ENCODE measurements at places on chromosomes 7 and 10. TPM values are rescaled to one million over a fixed set of nuclear protein-coding genes. Genes with fewer than 3 reads are reported as not detected.
A peak's percentile ranks its signal among the peaks of the same experiment; 100 is the strongest.

DNA sequence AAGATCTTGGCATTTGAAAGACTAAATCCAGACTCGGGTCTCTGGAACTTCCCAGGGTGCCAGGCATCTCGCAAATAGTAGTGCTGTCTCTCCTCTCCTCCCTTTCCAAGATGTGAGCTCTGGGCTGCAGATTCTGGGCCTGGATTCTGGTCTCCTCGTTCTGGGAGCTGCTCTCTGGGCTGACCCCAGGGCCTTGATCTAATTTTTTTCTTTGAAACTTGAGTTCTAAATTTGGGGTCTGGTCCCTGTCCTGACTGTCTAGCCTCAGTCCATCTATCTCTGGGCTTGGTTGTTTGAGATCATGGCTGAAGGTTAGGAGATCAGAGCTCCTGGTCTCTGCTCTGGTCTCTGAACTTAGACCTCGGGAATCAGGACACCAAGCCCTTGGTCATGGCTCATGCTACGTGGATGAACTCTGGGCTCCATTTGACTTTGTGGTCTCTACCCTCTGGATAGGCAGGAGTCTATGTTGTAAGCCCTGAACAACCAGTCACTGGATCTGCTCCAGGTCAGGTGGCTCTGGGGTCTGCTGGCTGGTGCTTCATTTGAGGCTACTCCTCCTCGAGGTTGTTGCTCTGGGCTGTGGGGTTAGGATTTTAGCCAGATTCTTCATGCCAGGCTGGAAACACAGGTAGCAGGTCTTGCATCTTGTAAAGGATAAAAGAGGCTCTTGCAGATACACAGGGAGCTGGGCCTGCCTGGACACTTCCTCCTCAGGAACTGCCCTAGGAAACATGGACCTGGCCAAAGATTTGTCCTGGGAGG is 8.0 kb upstream of the MBL2 start:
- DNase-seq, result no peak

- no peak for DNase-seq
Measured at GRCh38 chr10:96609510-96609909, 22.7 kb upstream of the TM9SF3 start.

DNA sequence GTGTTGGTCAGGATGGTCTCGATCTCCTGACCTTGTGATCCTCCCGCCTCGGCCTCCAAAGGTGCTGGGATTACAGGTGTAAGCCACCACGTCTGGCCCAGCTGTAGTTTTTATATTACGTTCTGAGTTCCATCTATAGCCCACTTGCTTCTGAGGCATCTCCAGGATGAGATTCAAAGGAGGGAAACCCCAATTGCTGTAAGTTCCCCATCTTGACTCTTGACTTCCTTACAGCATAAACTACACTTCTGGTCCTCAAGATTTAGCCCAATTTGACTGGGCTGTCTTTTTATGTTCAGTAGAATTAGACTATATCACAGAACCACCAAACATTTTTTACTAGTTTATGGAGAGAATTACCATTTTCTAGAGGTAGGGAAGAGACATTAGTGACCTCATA is 44.3 kb downstream of the CCM2 start:
- no peak for DNase-seq

DNA sequence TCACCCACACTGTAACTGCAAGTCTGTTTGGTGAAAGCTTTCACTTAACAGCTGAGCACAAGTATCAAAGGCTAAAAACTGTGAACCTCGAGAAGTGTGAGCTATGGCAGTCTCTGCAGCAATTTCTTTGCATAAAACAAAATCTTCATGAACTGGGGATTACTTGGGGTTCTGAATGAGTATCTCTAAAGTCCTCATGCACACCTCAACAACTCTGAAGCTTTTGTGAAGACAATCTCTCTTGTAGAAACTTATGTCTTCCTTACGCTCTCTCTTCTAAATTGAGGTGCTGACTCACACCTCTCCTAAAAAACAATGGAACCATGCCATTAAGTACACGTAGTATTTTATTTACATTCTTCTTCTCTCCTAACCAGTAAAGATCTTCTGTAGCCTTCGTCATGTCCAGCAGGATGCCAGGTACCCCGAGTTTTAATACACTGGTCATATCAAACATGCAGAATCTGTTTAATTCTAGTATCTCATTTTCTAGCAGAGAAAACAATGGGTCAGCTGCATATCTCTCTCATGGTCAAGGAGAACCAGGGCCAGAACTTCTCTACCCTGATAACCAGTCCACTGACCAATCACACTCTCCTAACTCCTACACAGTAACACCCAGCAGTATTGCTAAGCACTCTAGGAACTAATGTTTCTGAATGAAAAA is 76.9 kb downstream of the UBE2H start:
- DNase-seq, result no peak

DNA sequence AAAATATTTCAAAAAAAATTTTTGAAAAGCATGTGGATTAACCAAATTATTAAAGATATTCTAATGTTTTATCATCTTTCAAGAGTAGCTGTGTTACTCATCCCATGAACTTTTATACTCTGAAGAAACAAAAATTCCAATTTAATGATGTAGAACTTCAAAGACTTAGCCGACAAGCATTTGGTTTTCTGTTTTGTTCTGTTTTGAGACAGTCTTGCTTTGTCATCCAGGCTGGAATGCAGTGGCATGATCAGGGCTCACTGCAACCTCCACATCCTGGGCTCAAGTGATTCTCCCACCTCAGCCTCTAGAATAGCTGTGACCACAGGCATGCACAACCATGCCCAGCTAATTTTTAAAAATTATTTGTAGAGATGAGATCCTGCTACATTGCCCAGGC is 17.8 kb upstream of the LCOR start:
- DNase-seq, result no peak

DNA sequence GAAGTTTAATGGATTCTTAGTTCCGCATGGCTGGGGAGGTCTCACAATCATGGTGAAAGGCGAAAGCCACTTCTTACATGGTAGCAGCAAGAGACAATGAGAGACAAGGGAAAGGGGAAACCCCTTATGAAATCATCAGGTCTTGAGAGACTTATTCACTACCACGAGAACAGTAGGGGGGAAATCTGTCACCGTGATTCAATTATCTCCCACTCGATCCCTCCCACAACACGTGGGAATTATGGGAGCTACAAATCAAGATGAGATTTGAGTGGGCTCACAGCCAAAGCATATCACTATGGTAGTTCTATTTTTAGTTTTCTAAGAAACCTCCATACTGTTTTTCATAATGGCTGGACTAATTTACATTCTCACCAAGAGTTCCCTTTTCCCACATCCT is 36.7 kb downstream of the SPAM1 start:
- DNase-seq, result no peak

DNA sequence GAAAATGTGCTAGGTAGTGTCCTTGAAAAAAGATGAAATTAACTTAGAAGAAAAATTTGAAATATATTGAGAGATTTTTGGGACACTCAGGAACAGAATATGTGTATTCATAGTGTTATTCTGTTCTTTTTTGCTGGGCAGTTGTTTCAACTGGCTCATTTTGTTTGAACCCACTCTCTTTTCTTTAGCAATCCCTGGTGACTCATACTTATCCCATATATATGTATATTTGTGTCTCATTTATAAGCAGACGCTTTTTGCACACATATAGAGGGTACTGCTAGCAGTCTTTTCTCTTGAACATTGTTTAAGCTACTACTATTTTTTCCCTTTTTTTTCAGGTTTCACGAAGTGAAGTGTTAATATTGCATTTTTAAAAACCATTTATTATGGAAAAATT is 1.9 kb downstream of the EXOC6 start:
- no peak for DNase-seq

DNA sequence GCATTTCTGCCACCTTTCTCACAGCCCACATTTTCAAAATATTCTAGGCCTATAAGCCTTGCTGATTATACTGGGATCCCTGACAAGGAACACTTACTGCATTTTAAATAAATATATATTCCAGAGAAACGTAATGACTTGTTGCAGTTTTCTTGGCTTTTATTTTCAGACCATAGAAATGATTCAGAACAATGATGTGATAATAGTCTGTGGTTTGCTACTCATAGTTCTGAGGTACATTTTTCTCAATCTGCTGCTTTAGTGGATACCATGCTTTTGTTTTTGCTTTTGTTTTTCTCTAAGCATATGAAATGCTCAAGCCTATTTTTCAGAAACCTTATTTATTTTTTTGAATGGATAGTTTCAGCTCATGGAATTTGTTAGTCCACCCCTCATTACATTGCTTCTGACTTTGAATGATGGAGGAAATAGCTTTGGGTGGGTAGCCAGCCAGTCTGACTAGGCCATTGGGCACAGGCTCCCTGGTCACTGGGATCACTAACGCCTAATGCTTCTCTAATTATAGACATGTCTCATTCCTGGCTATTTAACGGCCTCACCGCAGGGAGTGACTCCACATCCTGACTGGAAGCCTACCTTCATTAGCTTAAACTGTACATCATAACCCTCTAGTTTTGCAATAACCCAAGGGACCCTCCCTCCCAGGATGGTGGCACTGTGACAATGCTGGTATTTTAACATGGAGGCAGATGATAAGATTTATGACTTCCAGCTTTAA is 66.1 kb downstream of the MBL2 start:
- no peak for DNase-seq

- no peak for DNase-seq
Measured at GRCh38 chr10:103367379-103367781, 396 bp upstream of the TAF5 start.

DNA sequence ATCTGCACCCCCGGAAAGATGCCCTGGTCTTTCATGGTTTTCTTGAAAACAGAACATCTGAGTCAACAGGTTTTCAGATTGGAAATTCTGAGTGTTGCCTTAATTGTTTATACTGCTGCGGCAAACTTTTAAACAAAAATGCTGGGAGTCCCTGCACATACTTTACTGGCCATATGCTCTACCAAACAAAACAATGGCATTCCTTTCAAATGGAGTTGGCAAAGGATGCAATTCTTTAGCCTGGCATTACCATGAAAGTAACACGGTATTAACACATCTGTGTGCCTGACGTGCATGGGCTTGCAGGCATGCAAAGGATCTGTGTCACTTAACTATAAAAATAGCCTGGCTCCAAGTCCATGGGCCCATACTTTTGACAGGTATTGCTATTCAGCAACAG is 4.2 kb downstream of the INHBA start:
- peak; percentile 30 for DNase-seq

- no peak for DNase-seq
Measured at GRCh38 chr10:121965996-121966395, 9.0 kb downstream of the NSMCE4A start.

GRCh38 chr10:63128443-63128842 is 4.7 kb upstream of the NRBF2 start:
- DNase-seq, result no peak

DNA sequence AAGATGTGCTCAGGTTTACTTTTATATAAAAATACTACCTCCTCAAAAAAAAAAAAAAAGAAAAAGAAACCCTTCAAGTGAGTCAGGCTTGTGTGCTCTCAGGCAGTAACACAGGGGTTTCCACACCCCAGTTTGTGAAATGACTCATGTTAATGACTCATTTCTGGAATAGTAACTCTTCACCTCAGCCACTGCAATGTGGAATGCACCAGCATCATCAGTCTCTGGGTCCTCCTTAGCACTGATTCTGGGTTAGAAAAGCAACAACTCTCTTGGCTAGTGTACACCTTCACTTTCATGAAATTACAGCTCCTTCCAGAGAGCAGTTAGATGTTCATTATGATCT is 110.6 kb downstream of the EMX2 start:
- DNase-seq, result no peak

GRCh38 chr10:119344381-119344780 is 137.0 kb downstream of the GRK5 start:
- DNase-seq, result no peak

The CALN1 gene
- total RNA-seq, result 1.8 TPM

The NKX6-2 gene
- total RNA-seq, result not detected

- no peak for DNase-seq
Measured at GRCh38 chr7:105178928-105179541, 165.0 kb downstream of the KMT2E start.

DNA sequence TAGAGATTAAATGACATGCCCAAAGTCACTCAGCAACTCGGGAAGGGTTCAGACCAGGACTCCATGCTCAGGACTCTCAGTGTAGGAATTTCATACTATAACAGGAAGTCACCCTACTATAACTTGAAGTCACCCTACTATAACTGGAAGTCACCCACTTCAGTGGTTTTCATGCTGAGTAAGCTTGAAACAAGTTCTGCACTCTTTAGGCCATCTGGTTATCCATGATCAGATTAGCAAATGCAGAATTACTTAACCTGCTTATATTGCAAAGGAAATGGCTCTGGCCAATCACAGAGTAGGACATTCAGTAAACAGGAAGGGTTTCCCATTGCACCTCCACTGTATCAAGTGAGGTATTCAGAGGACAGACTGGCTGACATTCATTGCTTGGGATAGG is 1240.4 kb downstream of the GATA3 start:
- DNase-seq, result no peak

The ZNF655 gene
- 46.2 TPM for total RNA-seq

The C10orf62 gene
- total RNA-seq, result not detected

The GDF10 gene
- total RNA-seq, result 0.98 TPM

Data from muscle of leg (tissue), 16 donors.